ENCODE measurements at places on chromosomes 16 and 17.

GRCh38 chr16:85149776-85150175, 37.5 kb upstream of the CIBAR2 start:
- DNase-seq: no peak

GRCh38 chr16:13926891-13927290, 6.9 kb downstream of the ERCC4 start:
- DNase-seq: no peak

- DNase-seq: no peak
These were observed 428 bp upstream of the SALL1 start for GRCh38 chr16:51151435-51151960.

DNA sequence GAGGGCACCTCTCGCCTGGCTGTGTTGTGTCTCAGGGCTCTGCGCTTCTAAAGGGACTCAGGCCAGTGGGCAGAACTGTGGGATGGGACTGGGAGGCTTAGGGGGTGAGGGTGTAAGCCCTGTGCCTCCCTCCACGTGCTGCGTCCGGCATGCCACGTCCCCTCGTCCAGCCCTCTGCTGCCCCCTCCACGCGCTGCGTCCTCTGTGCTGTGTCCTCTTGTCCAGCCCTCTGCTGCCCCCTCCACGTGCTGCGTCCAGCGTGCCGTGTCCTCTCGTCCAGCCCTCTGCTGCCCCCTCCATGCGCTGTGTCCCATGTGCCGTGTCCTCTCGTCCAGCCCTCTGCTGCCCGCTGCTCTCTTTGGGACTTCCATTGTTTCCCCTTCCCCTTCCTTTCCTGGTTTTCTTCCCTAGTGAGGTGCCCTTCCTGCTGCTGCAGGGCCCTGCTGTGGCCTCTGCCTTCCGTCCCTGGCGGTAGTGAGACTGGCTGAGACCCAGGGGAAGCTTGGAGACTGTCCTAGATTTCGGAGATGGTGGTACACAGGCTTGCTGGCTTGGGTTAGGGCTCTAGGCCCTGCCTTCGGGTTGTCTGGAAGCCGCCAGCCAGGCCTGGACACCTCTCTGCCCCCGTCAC, 6.4 kb upstream of the ZNF750 start:
- DNase-seq: no peak

DNA sequence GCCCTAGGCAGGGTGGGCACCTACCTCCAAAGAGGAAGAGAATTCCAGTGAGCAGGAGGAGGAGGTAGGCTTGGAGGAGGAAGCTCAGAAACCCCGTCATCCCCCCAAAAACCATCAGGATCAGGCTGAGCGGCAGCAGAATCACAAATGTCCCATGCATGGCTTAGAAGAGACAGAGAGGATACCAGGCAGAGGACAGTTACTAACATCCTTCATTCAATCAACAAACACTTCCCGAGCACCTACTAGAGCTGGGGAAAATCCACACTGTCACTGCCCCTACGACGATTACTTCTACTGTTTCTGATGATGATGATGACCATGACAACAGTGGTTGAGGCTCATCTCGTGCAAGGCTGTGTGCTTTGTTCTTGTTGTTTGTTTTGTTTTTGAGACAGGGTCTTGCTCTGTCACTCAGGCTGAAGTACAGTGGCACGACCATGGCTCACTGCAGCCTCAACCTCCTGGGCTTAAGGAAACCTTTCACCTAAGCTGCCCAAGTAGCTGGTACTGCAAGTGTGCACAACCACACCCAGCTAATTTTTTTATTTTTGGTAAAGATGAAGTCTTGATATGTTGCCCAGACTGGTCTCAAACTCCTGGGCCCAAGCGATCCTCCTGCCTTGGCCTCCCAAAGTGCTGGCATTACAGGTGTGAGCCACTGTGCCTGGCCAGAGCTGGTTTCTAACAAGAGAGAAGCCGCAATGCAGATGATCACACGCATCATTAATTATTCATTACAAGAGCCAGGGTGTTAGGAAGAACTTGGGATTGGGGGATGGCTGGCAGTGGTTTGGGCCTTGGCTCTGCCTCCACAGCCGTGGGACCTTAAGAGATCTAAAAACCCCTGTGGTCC, 18.0 kb downstream of the TMEM114 start:
- DNase-seq: no peak

DNA sequence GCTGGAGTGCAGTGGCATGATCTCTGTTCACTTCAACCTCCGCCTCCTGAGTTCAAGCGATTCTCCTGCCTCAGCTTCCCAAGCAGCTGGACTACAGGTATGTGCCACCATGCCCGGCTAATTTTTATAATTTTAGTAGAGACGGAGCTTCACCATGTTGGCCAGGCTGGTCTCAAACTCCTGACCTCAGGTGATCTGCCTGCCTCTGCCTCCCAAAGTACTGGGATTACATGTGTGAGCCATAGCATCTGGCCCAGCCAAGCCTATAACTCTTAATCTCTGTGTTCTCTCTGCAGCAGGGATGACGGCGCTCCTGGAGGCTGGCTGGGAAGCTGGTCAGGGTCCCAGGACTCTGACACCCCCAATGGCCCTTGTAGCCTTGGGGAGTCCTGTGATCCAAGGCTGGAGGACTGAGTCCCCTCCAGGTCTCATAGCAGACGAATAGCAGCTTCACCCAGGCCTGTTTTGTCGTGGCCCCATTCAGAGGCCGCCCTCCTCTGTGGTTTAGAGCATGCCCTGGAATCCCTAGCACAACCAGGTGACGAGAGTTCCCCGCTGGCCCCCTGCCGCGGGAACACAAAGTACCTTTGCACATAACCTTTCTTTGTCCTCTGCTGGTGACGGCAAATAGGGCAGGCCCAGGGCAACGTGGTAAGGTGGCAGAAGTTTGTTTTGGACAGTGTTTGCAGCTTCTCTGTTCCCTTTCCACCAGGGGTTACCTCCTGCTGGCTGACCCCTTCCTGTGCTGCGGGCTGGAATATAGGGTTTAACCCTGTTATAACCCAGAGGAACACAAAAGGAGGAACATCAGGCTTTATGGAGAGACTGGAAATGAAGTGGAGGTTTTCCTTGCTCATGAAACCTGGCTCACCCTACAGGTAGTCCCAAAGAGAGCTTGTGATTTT, 43.0 kb upstream of the TOB1 start:
- no peak for DNase-seq

GRCh38 chr16:85606904-85607303, 6.2 kb upstream of the GSE1 start:
- DNase-seq: no peak

DNA sequence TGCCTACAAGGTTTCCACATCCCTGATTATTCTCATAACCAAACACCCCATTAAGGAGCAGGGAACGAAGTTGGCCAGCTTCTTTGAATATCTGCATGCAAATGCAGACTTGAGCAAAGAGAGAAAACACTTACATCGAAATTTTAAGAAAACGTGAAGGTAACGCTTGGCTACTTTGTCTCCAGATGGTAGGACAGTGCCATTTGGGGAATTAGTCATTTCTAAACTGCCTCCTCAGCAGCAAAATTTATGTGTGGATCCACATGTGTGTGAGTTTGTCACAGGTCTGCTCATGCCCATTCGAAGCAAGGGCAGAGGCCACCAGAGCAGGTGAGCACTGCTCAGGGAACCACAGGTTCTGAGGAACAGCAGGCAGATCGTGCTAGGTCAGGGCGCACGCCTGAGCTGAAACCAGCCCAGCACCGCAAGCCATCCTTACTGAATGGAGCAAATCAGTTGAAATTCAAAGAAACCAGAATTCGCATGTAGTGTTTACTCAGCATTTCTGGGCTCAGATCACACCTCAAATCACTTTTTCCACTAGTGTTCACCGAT, 80.1 kb downstream of the SOCS1 start:
- peak; percentile 56 for DNase-seq

DNA sequence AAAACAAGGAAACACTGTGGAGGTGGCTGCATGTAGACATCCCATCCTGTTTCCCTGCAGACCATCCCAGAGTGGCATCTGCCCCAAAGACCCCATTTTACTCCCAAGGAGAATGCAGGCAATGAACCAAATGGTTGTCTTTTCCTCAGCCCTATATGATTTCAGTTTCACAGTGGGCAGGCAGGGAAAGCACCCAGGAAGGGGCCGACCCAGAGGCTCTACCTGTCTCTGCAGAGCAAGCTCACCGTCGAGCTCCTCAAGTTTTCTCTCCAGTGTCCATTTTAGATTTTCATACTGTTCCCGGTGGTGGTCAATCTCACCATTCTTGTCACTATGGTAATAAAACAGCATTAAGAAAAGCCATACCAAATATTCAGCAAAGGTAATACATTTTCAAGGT, 14.6 kb downstream of the CCDC57 start:
- no peak for DNase-seq

GRCh38 chr17:73998653-73999645, 204.5 kb upstream of the RPL38 start:
- DNase-seq: peak; percentile 30

GRCh38 chr16:74560912-74561311, 46.0 kb downstream of the GLG1 start:
- no peak for DNase-seq

GRCh38 chr17:4836221-4836620, 3.1 kb downstream of the MINK1 start:
- DNase-seq: no peak

DNA sequence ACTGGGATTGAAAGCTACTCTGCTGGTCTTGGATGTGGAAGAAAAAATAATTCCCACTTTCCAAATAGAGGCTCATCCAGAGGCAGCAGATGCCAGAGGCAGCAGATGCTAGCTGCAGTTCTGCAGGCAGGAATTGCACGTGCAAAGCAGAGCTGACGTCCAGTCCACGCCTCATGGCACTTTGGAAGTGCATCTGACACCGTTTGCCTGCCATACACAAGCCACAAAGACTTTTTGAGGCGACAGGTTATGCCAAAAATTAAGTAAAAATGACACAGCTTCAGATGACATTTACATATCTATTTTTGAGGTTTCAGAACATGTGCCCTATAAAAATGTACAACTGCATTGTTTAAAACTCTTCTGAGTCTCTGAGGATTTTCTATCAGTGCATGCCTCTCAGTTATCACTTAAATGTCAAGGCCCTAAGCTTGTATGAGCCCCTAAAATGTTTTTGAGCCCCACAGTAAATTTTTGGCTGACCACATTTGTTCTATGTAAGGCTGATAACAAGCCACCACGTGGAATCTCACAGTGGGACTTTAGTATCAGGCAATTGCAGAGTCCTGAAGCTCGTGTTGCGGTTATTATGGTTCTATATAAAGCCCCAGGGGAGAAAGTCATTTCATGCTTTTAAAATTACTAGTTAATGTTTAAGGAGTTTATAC, 239.2 kb downstream of the PRKCA start:
- DNase-seq: no peak

DNA sequence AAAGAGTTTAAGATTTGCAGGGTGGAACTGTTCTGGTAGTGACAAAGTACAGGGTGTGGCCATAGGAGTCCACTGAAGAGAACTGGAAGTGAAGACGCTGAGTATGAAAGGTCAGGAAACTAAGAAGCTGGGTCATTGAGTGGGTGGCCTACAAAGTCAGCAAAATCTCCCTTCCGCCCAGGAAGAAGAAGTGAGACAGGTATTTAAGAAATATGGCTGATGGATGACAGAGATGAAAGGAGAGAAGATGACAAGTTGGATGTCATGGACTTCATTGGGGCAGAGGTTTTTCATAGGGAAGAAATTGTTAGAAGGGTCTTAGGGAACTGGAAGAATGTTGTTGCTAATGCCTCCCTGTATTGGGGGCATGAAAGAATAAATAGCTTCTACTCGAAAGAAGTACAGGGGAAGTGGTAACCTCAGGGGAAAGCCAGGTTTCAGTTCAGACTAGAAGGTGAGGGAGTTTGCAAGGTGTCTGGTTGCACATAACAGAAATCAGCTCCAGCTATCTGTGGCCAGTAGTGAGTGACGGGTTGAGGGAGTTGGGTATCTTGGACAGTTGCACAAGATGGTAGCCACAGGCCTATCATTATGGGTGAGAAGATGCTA, 33.6 kb upstream of the MED13 start:
- DNase-seq: no peak

GRCh38 chr16:27475561-27475960, 73.6 kb downstream of the IL21R start:
- no peak for DNase-seq

DNA sequence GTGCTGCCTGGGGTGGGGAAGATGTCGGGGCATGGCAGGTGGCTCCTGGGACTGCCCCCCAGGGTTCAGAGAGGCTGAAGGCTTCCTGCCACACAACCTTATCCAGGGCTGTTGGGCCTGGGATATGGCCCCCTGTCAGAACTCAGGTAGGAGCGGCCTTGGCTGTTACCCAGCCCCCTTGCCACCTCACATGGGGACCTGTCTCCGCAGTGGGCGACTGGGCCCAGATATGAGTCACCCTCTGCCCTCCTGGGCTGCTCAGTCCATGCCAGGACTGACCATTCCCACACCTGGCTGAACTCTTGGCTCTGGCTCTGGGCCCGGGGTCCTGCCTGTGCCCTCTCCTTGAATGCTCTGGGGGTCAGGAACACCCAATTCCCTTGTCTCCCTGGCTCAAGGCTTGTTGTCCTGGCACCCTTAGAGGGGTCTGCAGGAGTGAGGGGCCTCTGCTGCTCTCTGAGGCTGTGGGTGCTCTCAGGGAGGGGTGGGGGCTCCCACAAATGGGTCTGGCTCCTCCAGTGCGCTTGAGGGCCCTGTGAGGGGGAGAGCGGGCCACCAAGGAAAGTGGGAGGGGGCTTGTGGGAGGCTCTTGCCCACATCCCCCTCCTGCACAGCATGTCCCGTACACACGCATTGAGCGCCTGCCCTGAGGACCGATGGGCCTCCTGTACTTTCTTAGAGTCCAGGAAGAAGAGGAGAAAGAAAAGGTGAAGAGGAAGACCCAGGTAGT, 36.0 kb downstream of the LGALS9 start:
- no peak for DNase-seq

DNA sequence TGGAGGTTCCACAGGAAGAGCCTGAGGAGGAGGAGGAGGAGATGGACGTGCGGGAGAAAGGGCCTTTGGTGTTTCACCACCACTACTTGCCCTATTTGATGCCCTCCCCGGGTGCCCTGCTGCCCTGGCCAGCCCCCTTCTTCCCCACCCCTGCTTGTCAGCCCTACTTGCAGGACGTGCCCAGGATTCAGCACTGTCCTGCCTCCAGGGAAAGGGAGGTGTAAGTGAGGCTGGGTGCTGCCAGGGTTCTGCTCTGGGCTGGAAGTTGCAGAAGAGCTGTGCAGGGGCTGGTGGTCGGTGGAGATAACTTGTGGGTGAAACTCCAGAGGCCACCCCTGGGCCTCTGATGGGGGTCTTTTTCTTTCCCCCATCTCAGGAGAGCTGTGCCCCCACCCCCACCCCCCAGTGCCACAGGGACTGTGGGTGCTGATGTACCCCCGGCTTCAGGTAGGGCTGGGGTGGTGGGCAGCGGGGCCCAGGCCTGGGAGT, 3.0 kb downstream of the PRR29 start:
- no peak for DNase-seq

DNA sequence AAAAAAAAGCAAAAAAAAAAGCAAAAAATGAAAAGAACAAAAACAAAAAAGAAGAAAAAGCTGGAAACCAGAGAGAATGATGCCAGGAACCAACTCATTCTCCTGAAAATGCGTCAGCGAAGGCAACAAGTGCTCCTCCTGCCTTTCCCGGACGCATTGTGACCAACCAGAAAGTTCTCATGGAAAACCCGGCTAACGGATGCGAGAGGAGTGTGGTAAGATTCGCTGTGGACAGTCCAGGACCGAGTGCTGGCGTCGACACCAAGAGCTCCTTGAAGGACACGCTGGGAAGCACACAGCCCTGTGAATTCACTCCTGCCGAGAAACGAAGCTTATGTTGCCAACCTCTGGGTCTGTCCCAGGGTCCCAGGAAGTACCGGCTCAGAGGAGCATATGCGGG, 43.4 kb downstream of the METRNL start:
- no peak for DNase-seq

Data from stimulated activated CD4-positive, alpha-beta T cell treated with anti-CD3 and anti-CD28 coated beads, Interleukin-15, amount 100 ng/mL, for 48 hours (primary cell).